ENCODE measurements at places on chromosomes 12 and 14.

DNA sequence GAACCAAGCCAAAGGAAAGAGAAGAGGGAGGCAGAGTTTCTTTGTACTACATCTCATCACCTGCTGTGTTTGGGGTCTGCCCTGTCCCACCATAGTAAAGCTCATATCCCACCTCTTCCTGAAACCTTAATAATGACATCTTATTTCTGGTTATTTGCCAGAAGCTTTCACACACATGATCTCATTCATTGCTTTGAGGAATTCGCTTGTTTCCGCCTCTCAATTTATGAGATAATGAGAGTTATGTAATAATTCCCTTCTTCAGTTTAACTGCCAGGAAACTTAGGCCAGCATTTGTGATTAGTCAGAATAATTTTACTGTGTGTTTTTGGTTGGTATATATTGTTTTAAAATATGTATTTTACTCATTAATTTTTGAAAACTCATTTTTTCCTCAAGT, 205.2 kb downstream of the CACNA1C start:
- no peak for DNase-seq

DNA sequence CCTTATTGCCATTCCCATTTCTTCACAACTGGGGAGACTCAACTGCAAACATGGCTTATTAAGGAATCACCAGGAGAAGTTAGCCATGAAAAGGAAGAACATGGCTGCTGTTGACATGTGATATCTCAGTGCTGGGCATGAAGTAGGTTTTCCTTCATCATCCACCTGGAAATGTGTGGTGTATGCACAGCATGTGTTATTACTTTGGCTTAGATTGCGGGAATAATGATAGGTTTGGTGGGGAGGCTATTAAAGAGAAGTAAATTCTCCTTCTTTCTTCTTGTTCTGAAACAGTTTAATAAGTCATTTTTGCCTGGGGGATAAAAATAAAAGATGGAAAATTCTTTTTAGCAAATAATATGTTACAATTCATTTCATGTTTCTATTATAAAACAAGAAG, 23.7 kb upstream of the CLEC14A start:
- no peak for DNase-seq

DNA sequence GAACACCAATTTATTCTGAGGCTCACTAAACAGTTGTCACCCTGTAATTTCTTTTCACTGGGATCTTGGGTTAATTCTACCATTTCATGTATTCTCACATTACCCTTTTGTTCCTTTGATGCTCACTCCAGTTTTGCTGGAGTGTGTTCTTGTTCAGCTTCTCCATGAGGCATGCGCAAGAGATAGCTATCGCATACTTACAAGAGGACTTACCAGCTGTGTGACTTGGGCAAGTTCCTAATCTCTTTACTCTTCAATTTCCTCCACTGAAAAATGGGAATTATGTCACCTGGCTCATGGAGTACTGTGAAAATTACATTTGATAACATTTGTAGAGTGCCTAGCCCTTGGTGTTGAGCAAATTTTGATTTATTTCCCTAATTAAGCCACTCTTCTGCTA, 56.5 kb upstream of the JDP2 start:
- no peak for DNase-seq

DNA sequence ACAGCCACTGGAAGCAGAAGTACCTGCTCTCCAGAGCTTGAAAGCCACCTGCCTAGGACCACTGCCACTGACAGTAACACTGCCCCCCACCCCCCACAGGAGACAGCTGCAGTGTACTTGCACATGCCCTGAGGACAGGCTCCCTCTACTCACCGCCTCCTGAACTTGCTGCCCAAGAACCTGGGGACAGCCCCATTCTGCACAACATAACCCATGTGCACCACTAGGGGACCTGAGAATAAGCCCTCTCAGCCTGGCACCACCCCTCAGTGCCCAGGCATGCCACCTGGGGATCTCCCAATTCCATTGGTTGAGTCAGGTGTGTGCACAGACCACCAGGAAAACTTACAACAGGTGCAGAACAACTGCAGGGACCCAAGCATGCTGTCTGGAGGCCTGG, 67.1 kb upstream of the KIF21A start:
- no peak for DNase-seq

GRCh38 chr12:89350260-89350629, 2.1 kb downstream of the DUSP6 start:
- no peak for DNase-seq

- DNase-seq: no peak
Observed at GRCh38 chr12:104454997-104455396, 1.8 kb upstream of the CHST11 start.

- DNase-seq: no peak
Observed at GRCh38 chr12:130765186-130765659, 49.1 kb upstream of the RIMBP2 start.

DNA sequence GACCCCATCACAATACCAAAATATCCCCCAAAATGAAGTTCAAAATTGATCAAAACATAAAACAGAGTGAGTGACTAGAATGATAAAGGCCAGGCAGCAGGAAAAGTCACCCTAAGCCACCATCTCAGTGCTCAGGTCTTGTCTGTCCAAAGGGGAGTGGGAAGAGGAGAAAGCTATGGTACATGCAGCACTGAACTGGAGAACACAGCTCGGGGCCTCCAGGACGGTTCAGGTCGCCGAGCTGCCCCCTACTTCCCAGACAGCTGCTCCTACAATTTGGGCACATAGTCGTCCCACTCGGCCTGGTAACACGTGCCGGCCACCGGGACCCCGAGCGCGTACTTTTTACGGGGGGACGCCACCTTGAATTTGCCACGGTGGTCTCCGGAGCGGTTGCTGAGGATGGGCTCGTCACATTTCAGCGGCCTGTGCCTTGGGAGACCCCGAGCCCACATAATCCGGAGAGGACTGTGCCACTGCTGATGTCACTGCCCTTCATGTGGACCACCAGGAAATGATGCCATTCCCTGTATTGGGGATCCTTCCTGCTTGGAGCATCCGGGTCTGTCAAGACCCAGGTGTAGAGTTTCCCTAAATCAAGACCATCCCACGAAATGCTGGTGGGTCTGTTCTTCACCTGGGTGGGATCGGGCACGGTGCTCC, 31.6 kb downstream of the AK7 start:
- DNase-seq: no peak

DNA sequence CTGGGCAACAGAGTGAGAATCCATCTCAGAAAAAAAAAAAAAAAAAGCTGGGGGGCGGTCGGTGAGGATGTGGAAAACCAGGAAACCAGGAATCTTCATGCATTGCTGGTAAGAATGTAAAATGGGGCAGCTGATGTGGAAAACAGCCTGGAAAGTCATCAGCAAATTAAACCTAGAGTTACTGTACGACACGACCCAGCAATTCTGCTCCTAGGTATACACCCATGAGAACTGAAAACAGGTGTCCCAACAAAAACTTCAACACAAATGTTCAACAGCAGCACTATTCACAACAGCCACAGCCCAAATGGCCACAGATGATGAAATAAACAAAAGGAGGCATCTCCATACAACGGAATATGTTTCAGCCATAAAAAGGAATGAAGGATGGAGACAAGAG, 97.3 kb downstream of the NCOR2 start:
- no peak for DNase-seq

DNA sequence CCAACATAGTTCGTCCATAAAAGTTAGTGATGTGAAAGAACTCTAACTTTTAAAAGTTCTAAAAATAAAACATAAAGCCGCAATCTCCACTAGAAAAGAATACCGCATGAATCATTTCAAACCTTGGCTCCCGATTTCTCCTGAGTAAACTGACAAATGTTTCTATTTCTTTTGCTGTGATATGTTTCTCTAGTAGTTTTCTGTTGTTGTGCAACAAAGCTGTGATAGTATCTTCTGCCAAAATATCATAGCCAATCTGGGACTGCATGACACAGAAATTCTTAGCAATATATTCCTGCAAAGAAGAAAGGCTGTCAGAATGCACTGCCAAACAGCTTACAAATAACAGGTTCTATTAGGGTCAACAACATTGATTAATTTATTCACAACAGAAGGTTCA, 174.0 kb downstream of the ITPR2 start:
- DNase-seq: no peak

DNA sequence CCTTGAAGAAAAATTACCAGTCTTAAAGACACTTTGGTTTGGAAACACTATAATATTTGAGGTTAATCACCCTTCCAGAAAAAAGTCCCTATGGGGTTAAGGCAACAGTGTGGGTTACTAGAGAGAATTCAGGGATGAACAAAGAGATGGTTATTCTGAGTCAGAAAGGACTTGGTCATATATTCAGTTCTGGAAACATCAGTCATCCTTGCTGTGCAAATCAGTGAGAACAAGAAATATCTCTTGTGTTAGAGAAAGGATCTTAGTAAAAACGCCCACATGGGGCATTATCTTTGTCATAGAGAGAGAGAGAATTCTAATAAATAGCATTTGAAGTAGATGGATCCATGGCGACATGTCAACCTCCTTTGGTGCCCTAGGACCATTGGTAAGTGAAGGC, 59.4 kb upstream of the E2F7 start:
- no peak for DNase-seq

DNA sequence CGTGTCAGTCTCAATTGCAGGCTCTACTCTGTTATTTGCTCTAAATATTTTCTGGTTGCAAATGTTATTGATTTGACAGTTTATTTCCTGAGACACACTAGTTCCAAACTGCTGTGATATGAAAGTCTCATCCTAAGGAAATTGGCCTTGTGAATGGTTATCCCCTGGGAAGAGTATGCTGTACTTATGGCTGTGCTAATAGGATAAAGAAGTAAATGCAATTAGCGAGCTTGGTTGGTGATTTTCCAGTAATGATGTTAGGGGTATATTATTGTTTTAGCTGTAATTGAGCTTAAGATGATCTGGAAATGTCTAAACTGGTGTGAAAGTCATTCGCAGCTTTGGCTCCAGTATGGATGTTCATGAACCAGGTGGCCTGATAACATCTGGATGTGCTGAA, 197.9 kb downstream of the SUDS3 start:
- DNase-seq: no peak

DNA sequence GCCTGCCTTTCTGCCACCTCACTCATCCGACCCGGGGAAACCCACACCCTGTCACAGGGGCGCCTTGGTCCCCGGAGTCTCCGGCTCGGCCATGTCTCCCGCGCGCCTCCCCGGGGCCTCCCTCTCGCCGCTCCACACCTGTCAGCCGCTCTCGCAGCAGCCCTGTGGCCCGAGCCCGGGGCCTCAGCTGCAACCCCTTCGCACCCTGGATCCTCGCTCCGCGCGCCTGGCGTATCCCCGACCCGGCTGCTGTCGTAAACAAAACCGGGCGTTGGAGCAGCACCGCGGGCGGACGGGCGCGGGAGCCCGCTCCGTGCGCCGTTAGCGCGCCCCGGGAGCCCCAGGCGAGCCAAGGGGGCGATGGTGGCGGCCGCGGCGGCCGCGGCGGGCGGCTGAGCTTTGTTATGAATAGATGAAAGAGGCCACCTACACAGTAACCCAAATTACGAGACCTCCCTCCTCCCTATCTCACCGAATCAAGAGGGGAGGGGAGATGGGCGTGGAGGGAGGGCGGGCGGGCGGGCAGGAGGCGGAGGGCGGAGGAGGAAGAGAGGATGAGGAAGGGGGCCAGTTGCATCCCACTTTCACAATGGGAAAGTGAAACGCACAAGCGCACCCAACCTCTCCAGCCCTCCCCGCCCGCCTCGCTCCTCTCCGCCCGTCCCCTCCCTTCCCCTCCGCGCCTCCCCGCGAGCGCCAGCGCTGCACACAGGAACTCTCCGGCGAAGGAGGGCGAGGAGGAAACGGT, at the start of gene PLXNC1:
PLXNC1 (plus strand) TSS at position 587 of the 748 bp plus-strand sequence. CDS start 395 bp downstream, outside the sequence.
- DNase-seq: peak; percentile 68

GRCh38 chr14:89180546-89180945, 236.5 kb downstream of the FOXN3 start:
- no peak for DNase-seq

DNA sequence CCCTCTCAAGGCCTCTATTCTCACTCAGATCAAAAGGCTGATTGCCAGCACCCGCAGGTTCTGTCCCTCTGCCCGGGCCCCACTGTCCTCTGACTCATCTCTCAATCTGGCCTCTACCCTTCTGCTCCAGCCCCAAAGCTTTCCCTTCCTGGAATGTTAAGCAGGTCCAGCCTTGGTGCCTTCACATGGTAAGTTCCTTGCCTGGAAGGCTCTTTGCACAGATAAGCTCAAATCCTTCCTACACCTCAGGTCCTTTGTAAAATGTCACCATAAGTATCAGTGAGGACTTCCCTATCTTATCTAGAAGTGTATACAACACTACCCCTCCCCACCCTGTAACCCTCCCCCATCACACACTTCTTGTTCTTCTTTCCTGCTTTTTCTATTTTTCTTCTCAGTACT, 22.2 kb downstream of the LPCAT3 start:
- peak; percentile 68 for DNase-seq

DNA sequence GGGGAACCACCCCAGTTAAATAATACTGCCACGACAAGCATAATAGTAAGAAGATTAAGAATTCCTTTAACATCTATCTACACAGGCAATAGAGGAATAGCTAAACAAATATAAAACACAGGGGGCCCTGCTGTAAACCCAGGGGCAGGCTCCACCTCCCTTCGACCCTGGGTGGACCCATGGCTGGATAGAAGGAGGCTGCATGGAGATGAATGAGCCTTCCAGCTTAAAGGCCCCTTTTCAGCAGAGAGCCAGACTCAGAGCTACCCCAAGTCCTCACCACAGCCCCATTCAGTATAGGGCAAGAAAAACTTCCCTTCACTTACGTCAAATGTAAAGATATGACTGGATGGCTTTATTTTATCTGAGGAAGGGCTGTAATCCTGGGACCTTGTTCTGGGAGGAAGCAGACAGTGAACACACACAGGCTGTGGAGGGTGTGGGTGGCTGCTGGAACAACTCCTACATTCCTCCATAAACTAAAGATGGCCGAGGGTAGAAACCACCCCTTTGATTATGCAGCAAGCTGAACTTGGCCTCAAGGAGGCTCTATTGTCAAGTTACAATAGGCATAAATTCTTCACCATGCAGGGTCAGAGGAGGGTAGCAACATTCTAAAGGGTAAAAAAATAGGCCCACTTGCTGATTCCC, 30.4 kb downstream of the NUAK1 start:
- DNase-seq: no peak

- peak; percentile 77 for DNase-seq
Observed at GRCh38 chr12:22684140-22685118, 59.5 kb downstream of the ETNK1 start.

DNA sequence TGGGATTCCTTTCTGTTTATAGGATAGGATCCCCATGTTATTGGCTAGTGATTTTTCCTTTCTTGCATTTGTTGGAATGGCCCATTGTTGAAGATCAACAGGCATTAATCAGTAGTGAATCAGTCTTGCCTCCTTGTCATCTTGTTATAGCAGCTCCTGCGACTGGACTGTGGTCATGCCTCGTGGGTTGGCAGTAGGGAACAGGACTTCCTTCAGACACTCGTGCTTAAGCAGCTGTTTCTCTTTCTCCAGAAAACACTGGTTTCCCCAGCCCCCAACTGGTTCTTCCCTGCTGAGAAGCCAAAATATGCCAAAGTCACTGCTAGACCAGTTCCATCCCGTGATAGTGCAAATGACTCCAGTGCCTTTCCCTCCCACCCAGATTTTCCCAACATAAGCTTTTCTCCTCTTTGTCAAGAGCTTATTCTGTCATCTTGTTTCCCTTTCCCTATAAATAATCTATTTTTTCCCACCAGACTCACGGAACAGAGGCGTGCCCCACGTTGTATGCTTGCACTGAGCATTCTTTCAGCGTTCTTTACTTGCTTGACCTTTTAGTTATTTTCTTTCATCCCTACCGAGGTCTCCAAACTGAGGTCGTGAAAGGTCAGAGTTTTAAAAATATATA, 83.5 kb downstream of the SAMD4A start:
- DNase-seq: peak; percentile 2
